ENCODE measurements at places on chromosomes 7 and 10. TPM values are rescaled to one million over a fixed set of nuclear protein-coding genes. Genes with fewer than 3 reads are reported as not detected.

The SAMD9L gene
- 0.55 TPM for total RNA-seq

The INTS1 gene
- total RNA-seq = 43.9 TPM

The MAGI2 gene
- total RNA-seq = 0.49 TPM

The CCL26 gene
- 8.9 TPM for total RNA-seq

The INSYN2A gene
- 1.6 TPM for total RNA-seq

The PHYHIPL gene
- total RNA-seq = 0.53 TPM

The SLC26A3 gene
- not detected for total RNA-seq

The PNLIPRP1 gene
- not detected for total RNA-seq

The PDE1C gene
- 2.5 TPM for total RNA-seq

The MICALL2 gene
- 21.8 TPM for total RNA-seq

The CDC14C gene
- 0.03 TPM for total RNA-seq

The PTN gene
- total RNA-seq = not detected

The VAX1 gene
- 1.2 TPM for total RNA-seq

The USP54 gene
- total RNA-seq = 10.8 TPM

The MKX gene
- not detected for total RNA-seq

The NCF1 gene
- 0.18 TPM for total RNA-seq

The RASSF4 gene
- total RNA-seq = 5.0 TPM

The ARHGAP22 gene
- 3.4 TPM for total RNA-seq

The SHTN1 gene
- total RNA-seq = 20.2 TPM

The CXCL12 gene
- 0.25 TPM for total RNA-seq

All from A549 treated with AZD2906 at 1 μM for 4 hours (cell line).